ENCODE measurements at places on chromosomes 7 and 10.
A peak's percentile ranks its signal among the peaks of the same experiment; 100 is the strongest.

- no peak for DNase-seq
Observed at GRCh38 chr7:1769286-1770200, 99.5 kb downstream of the ELFN1 start.

DNA sequence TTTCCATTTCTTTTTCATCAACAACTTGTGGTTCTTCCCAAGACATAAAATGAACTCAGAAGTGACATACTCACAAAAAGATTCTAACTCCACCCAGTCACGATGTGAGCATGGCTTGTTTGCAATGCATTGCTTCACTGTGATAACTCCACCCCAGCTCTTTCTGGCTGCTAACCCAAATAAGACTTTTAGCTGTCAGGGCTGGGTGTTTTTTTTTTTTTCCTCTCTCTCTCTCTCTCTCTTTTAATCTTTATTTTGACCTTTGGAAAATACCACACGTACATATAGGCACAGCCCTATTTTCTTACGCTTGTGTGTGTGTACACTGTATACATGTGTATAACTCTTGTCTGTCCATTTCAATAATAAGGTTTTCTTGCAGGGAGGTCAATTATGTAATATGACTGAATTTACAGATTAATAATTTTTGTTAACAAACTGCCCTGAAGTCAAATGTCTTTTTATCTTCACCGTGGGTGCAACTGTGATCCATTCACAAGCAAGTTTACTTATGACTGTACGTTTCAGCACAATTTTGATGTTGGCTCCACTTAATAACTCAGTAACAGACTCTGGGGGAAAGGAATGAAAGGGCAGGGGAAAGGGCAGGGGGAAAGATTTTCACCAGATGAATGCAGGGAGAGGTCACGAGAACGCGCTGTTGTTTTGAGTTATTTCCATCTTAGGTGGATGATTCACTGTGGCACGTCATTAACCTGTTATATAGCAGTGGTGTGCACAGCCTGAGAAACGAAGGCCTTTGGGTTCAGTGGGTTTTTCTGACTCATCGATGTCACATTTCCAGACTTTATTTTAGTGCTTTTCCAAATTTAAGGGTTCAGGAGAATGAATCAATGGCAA is 49.1 kb downstream of the APBB1IP start:
- DNase-seq = no peak

DNA sequence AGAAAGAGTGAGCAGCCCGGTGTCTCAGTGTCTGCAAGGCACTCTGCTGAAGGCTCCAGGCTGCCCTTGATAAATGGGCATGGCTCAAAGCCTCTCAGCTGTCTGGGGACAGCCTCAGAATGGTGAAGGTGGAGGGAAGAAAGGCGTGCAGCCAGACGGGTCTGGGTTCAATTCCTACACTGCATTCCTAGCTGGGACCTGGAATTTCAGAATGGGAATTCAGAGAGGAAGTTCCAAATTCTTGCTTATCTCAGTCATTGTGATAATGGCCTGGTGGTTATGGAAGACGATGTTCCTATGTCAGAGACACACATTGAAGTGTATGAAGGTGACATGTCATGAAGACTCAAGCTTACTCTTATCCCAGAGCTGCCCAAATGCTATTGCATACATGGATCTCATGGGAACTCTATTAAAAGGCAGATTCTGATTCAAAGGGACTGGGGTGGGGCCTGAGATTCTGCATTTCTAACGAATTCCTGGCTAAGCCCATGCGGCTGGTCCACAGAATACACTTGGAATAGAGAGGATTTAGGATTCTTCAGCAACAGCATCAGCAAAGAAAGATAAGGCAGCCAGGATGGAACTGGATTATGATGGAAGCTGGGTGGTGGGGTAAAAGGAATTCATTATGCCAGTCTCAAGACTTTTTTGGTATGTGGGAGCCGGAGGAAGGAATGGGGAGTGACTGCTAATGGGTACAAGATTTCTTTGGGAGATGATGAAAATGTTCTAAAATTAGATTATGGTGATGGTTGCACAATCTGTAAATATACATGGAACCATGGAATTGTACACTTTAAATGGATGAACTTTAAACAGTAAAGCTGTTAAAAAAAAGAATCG is 82.6 kb upstream of the ZMIZ1 start:
- no peak for DNase-seq

DNA sequence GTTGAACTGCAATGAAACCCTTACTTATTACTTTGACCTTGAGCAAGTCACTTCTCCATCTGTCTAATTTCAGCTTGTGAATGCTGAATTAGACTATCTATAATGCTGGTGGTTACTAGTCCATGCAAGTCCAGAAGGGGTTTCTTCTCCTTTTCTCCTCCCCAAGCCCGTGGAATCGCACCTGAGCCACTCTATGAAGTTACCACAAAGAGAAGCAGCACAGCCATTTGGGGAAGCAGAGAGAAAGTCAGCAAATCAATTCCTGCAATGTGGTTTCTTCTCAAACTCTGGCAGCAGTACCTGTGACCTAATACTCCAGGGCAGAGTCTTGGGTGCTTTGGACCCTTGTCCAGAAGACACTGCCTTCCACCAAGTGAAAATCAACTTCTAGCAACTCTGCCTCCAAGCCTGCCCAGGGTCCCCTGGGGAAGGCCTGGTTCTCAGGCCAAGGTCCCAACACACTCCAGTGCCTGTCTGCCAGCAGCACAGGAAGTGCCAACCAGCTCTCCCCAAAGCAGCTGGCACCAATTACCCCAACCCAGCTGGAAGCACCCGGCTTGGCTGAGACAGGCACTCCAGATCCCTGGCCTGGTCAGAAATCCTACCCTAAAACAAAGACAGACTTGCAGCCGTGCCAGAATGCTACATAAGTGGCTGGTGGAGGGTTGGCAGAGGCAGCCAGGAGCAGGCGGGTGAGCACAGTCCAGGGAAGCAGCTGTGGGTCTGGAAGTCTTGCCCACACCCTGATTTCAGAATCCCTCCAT is 200.3 kb downstream of the LSM5 start:
- DNase-seq = no peak

GRCh38 chr7:584122-584465 is 64.4 kb upstream of the PDGFA start:
- peak; percentile 49 for DNase-seq

DNA sequence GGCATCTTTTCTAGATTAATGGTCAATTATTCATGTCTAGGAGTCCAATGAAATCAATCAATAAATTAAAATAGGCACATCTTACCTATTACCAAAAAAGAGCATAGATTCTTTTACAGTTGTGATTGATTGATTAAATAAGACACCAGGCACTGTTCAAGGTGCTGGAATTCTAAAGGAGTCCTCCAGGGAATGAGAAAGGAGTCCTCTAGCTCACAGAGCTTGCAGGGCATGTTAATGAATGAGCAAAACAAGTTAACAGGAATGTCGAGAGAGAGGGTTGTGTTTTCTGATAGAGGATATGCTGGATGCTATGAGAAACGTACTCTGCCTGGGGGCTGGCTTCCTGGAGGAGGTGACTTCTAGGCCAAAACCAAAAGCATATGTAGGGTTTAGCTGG is 191.4 kb downstream of the BMPER start:
- DNase-seq = no peak

DNA sequence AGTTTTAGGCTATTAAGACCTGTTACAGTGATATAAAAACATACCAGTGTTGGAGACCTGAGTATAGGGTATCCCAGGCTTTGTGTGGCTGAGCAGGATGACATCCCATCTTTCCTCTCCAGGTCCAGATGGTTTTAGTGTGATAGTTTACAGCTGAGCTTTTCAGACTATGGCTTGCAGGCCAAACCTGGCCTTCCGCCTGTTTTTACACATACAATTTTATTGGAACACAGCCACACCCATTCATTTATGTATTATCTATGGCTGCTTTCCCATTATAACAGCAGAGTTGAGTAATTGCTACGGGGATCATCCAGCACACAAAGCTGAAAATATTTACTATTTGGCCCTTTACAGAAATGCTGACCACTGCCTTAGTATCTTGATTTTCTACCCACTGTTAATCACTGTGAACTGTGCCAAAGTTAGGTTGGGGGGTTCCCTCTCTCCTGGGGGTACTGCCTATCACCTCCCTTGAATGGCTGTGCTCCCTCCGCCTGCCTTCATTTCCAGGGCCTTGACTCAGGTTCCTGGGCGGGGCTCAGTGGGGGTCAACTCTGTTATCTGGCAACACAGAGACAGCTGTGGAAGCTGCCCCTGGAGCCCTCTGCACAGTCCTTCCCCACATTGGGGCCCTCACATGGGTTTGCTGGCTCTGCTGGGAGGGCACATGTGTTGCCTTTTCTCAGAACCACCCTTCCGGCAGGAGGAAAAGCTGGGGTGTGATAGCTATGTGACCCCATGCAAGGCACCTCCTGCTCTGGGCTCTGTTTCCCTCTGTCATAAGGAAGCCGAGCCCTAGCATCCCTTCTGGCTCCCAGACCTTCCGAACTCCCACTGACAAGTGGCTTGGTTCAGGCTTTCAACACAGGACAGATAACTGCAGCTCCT is 40.3 kb upstream of the SH2D4B start:
- peak; percentile 51 for DNase-seq

GRCh38 chr10:1206601-1207000 is 150.4 kb downstream of the WDR37 start:
- no peak for DNase-seq

DNA sequence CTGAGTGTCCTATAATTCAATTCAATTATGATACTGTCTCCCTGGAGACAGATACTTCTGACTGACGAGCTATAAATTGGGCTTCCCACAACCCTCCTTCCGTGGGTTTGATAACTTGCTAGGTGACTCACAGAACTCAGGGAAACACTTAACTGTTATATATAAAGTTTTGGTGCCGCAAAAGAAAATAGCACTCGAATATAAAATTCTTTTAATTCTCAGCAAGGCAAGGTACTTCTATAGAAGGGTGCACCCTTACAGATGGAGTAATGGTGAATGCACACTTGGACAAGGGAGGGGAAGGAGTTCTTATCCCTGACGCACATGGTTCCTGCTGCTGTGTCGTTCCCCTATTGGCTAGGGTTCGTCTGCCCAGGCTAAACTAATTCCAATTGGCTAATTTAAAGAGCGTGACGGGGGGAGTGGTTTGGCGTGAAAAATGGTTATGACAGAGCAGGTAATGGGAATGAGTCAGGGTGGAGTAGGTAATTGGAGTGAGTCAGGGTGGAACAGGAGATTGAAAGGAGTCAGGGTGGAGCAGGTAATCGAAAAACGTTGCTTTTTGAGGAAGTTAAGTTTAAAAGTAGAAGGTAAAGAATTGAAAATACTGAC is 20.8 kb upstream of the GHITM start:
- DNase-seq = no peak

- peak; percentile 71 for DNase-seq
Observed at GRCh38 chr7:27169658-27170425, 4.3 kb downstream of the HOXA10 start.

GRCh38 chr7:27424231-27424630 is 181.6 kb downstream of the EVX1 start:
- peak; percentile 84 for DNase-seq

DNA sequence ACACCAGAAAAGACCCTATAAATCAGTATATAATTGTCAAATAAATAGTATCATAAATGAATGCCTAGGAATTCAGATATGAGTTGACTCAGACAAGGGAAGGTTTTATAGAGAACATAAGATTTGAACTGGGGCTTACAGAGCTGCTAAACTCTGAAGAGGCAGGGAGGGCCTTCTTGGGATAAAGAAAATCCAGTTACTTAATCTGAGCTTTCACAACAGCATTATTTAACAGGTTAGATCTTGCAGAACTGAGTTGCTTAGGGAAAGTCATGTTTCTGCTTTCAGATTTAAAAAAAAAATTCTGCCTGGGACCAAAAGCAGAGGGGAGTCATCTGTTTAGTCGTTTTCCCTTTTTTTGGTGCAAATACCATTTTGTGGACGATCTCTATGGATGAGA is 594.8 kb upstream of the FZD8 start:
- no peak for DNase-seq

DNA sequence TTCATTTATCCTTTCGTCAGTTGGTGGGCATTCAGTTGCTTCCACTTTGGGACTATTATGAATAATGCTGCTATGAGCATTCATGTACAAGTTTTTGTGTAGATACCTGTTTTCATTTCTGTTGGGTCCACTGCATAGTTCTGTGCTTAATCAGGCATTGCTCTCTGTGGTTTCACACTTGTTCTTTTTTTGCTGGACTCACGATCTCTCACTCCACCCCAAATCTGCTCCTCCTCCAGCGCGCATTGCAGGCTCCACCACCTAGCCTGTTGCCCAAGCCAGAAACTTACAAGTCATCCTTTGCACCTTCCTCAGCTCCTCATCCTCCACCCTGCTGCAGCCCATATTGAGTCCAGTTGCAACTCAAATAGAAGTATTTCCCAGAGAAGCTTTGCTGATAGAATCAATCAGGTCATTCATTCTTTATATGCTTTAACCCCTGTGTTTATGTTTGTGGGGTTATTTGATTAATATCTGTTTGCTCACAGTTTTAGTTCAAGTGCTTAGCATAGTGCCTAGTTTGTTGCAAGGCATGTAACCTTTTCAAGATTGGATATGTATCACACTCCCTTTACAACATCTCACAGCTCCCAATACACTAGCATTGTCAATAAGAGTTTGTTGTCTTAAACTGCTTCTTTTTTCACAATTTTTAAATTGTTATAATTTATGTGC is 16.6 kb upstream of the AFAP1L2 start:
- no peak for DNase-seq

DNA sequence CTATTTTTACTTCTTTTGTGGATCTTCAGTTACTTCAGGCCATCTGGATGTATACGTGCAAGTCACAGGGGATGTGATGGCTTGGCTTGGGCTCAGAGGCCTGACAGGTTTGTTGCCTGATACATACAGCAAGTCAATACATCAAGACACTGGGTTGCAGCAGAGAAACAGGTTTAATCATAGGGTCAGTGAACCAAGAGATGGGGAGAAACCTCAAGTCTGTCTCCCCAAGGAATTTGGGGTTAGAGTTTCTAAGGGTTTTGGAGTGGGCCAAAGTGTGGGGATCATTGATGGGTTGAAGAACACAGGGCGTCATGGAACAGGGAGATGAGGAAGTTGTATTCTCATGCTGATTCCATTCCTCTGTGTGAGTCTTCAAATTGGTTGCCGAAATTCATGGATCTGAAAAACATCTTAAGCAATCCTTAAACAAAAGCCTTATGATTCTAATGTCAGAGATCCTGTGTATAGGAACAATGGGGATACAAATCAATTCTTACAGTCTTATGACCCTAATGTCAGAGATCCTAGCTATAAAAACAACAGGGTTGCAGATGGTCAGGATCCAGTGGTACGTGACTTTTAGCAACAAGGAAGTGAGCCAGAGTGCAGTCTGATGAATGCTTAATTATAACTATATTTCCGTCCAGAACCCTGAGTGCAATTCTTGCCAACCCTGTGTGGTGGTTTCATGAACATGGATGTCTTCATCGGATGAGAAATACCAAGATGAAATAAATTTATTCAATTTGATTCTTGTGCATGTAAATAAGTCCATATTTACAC is 18.9 kb downstream of the OTUD1 start:
- no peak for DNase-seq

GRCh38 chr10:80279146-80279545 is 10.3 kb downstream of the MAT1A start:
- DNase-seq = no peak

- DNase-seq = no peak
Observed at GRCh38 chr10:116472891-116473290, 45.2 kb downstream of the PNLIPRP3 start.

DNA sequence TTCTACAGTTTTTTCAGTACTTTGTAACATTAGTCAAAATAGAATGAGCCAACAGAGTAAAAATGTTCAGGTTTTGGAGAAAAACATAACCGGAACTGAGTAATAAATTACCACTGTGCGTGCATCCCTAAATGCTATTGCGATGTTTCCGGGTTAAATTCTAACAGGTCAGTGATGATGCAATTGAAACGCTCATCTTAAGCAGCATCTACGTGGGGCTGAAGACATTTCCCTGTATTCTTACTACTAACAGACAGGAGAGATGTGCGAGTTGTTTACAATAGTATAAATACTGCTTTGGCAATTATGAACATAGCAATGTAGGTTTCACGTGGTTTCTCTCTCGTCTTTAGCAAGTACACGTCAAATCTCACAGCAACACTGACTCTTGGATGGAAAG is 149.4 kb downstream of the USP6NL start:
- DNase-seq = no peak
